NCI-H460 (cell line): ENCODE measurements at places on chromosomes 3 and 15.

GRCh38 chr3:178295292-178295912 is 240.8 kb upstream of the KCNMB2 start:
- no peak for DNase-seq

DNA sequence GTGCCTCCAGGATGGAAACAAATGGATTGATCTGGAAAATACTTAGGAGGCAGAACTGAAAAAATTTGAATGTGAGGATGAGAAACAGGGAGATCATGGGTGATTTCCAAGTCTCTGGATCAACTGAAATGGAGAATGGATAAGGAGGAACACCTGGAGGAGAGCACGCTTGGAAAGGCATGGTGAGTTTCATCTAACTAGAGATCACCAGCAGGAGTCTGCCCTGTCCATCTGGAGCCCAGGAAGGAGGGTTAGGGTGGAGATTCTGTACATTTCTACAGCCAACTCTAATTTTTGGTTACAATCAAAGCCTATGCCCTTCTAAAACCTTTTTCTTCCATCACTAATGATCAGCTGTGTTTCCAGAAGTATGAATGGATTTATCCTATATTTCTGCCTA is 995.9 kb upstream of the CFAP20DC start:
- no peak for DNase-seq

DNA sequence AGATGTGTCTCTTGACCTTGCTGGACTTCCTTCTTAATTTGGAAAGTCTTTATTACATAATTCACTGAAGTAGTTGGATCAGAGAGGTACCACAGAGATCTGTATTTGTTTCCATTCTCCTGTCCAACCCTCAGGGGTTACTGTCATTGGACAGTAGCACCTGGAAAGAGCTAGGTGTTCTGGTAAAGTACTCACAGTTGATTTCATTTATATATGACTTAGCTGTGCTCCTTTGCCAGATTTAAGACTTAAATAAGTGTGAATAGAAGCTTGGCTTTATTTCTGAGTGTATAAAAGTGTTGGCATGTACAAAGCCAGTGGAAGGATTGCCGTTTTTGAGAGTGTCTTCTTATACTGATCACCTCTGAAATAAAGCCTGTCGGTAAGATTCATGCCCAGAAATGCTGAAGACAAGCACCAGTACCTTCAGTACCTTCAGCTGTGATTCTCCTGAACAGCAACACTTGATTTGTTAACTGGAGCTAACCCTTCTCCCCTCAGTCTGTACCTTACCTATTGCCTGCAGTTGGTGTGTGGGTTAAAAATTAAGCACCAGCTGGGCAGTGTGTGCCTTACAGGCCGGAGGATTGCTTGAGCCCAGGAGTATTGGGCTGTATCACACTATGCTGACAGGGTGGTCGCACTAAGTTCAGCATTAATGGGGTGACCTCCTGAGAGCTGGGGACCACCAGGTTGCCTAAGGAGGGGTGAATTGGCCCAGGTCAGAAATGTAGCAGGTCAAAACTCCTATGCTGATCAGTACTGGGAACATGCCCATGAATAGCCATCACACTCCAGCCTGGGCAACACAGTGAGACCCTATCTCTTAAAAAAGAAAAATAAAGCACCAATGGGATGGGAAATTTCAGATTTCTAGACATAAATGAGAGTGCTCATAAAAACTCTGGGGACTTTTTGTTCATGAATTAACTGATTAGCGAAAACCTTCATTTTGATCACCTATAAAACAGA is 197.7 kb downstream of the FNDC3B start:
- no peak for DNase-seq

- no peak for DNase-seq
These were observed 14.8 kb downstream of the CYP1A2 start for GRCh38 chr15:74763416-74763815.

GRCh38 chr3:18575573-18575972 is 150.4 kb upstream of the SATB1 start:
- no peak for DNase-seq

GRCh38 chr3:61591300-61591699 is 29.9 kb downstream of the PTPRG start:
- DNase-seq, result no peak

DNA sequence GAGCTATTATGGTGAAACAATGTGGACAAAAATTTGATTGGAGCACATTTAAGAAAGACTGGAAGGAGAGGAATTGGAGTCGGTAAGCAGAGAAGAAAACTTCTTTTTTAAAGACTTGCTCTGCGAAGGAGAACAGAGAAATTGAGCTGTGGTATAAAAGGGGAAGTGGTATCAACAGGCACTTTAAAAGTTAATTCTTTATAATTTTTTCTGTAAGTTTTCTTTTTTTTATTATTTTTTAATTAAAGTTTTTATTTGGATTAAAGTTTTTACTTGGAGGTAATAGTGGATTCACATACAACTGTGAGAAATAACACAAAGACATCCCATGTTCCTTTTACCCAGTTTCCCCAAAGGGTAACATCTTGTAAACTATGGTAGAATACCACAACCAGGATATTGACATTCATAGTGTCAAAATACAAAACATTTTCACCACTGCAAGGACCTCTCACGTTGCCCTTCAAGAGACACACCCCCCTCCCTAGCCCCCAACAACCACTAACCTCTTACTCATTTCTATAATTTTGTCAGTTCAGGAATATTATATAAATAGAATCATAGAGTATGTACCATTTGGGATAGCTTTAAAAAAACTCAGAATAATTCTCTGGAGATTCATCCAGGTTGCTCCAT is 33.8 kb upstream of the XIRP1 start:
- no peak for DNase-seq

GRCh38 chr3:119149484-119149883 is 3.5 kb downstream of the TEX55 start:
- no peak for DNase-seq

DNA sequence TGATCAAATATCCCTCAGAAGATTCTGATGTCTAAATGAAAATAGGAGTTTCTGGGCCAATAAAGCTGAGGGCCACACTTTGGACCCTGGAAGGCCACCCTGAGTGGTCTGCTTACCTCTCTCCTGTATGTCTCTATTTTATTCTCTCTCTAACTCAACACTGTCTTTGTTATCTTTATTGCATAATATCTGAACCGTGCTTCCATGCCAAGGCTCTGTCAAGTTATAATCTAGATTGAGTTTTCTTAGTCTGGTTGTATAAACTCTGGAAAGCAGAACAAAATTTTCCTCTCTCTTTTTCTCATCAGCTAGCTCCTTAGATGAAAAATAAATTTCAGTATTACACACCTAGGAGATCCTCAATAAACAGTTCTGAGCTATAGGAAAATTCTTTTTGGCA is 36.2 kb upstream of the ACTL6A start:
- no peak for DNase-seq

GRCh38 chr15:31379042-31379441 is 52.4 kb downstream of the KLF13 start:
- DNase-seq, result no peak

DNA sequence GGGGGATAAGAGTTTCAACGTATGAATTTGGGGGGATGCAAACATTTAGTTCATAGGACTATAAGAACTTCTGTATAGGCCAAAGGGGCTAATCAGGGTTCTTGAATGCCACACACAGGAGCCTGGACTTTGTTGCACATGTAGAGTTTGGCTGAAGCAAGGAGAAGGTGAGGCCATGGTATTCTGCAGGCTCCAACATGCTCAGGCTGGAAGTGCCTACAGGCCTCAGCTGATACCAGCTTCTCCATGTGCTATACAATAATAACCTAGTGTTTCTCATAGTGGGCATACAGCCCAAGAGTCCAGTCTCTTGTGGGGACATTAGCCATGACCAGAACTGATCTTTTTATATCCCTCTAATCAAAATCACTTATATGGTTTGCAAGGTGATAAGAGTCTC is 399.7 kb upstream of the MCTP2 start:
- no peak for DNase-seq

DNA sequence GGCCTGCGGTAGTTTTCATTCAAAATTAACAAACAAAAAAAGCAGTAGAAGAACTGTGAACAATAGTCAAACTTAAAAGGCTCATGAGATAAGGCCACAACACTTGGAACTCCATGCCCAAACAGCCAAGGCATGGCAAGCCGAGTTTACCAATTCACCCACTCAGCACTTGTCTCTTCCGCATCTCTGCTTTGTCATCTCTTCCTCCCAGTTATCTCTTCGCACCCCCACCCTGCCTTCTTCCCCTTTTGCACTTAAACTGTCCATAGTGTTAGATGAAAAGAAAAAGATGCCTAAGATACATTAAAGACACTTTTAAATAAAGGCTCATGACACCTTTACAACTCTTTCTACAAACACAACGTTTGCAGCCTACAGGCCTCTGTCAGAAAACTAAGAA is 11.1 kb downstream of the TLE3 start:
- DNase-seq, result no peak

GRCh38 chr15:39034816-39035215 is 470.2 kb upstream of the RASGRP1 start:
- no peak for DNase-seq

DNA sequence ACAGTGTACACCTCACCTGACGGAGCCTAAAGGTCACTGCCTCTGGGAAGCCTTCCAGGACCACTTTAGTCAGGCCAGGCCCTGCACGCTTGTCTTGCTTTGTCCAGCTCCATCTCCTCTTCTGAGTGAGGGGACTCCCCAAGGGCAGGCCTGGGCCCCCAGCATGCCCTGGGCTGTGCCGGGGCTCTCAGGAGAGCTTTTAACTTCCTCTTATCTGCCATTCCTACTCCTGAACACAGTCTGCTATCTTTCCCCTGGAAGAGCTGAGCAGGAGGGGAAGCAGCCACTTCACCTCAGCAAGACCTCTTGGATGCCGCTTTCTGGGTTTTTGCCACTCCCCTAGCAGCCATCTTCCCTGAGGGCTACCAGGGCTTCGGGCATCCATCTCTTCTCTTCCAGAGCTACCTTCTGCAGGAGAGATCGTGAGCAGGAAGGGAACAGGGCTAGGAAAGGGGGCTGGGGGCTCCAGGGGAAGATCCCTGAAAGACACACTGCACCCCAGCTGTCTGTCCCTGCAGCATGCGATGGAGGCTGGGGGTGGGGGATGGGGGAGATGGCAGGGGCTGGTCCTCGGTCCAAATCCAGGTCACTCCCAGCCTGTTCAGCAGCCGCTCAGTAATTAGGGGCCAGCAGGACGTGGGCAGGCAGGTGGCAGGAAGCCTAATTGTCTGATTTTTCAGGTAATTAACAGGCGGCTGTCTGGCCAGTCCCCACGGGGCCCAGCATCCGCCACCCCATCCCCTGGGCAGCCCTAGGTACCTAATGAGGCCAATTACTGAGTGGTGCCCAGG is 19.9 kb upstream of the RPL29 start:
- no peak for DNase-seq

DNA sequence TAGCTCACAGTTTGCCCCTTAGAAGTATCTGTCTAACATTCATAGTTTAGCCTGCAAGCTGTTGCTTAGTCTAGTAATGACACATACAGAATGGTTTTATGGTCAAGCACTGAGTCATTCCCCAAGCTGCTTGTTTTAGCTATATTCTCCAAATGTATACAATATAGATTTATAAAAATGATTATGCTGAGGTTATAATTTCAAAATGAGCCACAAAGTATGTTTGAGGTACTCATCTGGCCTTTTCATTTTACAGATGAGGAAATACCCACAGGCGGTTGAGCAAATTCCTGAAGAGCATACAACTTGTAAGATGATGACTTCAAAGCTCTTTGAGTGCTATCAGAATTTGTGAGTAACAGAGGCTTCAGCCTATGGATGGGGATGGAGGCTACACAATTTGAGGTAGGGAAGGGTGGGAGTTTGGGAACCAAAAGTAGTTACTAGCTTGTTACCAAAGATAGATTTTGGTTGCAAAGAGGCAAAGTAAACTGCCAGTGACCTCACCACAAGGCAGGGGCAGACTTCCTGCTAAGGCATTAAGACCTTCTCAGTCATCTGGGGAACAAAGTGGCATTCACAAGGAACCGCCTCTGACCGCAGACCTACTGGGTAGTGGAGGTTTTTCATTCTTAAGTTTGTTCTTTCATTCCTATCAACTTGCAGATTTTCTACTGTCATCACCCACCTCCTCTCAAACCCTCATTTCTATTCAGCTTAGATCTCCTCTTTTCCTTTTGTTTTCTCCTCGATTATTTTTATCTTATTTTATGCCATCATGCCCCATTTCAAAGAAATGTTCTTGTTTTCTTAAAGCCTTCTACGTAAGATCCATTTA is 257.2 kb upstream of the NECTIN3 start:
- no peak for DNase-seq

- DNase-seq, result no peak
These were observed 14.6 kb downstream of the USP3 start for GRCh38 chr15:63519041-63519440.

DNA sequence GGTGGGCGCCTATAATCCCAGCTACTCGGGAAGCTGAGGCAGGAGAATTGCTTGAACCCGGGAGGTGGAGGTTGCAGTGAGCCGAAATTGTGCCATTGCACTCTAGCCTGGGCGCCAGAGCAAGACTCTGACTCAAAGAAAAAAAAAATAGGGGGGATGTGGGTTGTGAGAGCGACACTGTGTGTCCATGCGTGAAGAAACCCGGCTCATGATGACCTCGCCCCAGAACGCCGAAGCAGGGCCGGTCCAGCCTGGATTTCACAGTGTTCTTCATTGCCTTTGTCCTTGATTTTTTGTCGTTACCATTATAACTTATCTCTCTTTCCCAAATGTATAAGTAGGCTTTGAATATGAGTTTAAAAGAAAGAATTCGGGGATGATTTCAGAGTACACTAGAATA is 128.7 kb downstream of the PGPEP1L start:
- DNase-seq, result no peak

- no peak for DNase-seq
These were observed 512.7 kb upstream of the CDIN1 start for GRCh38 chr15:36066757-36067156.

- DNase-seq, result no peak
These were observed 23.1 kb upstream of the PDCD7 start for GRCh38 chr15:65156692-65157091.

DNA sequence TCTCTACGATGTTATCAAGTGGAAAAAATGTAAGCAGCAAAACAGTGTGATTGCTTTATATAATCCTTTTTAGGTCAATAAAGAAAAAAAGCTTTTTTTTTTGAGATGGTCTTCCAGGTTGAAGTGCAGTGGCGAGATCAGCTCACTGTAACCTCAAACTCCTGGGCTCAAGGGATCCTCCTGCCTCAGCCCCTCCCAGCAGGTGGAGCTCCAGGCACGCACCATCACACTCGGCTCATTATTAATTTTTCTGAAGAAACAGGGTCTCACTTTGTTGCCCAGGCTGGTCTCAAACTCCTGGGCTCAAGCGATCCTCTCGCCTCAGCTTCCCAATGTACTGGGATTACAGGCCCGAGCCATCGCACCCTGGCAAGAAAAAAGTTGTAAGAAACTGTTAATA is 17.3 kb downstream of the RNF168 start:
- no peak for DNase-seq

DNA sequence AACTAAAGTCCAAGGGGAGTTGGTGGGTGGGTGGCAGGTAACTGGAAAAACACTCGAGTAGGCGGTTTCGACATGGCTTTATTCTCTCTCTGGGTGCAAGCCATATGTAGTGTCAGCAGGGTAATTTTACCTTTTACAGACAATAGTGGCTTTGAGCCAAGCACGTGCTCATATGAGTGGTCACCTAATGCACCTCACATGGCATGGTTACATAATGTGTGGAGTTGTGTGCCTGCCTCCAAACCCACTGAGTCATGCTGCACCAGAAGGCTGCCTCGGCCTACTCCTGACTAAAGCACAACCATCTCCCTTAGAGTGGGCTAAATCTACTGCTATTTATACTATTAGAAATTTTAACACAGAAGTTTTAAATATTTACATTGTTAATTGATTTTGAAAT is 16.5 kb downstream of the CCRL2 start:
- no peak for DNase-seq

GRCh38 chr15:31485431-31485830 is 158.8 kb downstream of the KLF13 start:
- DNase-seq, result no peak

GRCh38 chr15:40281801-40282146 is 1.1 kb downstream of the ANKRD63 start:
- DNase-seq, result no peak
